Suppressor macrophage (primary cell): ENCODE measurements at places on chromosomes 1 and 21.

GRCh38 chr1:174265282-174265681, 106.0 kb downstream of the RABGAP1L start:
- DNase-seq: peak; percentile 22

DNA sequence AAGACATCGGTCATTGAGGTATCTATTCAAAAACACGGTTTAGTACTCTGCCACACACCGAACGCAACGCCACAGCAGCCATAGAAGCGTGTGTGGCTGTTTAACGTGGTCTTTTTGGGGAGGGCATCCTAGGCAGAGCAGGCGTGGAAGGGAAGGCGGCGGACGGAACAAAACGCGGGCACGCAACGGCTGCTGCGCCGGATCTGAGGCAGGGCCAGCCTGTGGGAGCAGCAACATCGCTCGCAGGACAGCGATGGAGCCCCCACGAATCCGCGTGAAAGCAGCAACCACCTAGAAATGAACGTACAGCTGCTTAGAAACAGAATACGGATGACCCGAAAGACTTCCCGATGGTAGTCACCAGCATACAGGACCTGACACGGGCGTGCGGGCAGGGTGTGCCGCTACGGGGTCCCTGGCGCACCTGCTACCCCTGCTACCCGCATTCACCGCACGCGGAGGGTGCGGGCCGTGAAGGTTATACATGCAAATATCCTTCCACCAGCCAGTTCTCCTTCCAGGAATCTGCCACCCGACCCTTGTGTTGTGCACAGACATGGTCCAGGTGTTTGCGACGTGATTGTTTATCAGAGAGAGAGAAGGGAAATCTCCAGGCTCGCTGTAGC, 114.4 kb upstream of the COL6A1 start:
- no peak for DNase-seq

DNA sequence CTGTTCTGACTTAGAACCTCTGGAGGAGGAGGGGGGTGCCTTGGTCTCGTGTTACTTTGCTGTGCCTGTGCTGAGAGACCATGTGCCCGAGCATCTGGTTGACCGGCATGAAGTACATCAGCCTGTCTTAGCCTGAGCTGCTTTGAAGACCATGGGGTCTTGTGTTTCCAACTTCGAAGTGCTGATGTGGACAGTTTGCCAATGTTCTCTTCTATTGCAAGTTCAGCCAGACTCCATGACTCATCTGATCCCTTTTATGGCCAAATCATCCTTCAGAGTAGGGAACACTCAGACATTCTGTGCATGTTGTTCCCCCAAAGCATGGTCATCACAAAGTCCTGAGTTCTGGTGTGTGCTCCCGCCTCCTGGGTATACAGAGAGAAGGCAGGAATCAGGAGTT, 6.0 kb upstream of the PLA2G2C start:
- DNase-seq: peak; percentile 27

DNA sequence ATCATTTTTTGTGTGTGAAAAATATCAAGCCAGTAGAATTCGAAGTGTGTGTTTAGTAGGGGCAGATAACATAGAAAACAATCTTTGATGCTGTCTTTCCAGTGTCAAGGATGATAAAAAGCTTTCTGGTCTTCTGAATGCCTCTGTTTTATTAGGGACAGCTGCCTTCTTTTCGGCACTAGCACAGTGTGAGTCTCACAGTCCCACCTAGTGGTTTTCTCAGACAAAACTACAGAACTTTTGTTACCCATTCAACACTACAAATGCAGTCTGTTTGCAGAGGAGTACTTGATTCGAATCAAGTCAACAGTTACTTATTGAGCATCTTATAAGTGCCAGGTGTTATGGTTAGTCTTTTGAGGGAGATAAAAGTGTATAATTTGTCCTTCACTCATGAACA, 30.6 kb upstream of the MCOLN3 start:
- peak; percentile 24 for DNase-seq

- DNase-seq: no peak
Observed at GRCh38 chr1:78068681-78069283, 23.0 kb downstream of the GIPC2 start.

DNA sequence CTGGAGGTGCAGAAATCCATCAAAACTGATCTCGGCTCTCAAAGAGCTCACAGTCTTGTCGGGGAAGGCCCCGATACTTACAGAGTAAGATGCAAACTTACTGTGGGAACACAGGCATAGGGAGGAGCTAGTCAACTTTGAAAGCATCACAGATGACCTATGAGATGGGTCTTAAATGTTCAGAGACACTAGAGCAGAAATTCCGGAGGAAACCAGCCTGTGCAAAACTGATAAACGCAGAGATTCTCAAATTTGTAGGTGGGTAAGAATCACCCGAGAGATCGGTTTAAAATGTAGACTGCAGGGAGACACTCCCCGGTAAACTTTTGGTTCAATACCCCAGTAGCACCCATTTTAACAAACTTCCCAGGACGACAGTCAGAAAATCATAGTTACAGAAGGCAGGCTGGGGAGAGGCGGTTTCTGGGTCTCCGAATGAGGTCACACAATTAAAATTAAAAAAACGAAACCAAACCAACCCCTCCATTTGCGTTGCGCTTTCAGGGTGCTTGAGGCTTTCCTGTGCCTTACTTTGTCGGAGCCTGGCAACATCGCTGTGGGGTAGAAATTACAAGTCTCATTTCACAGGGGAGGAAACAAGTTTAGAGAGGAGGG, 755 bp upstream of the THRAP3 start:
- peak; percentile 53 for DNase-seq

- no peak for DNase-seq
Observed at GRCh38 chr1:214271174-214271858, 9.6 kb upstream of the SMYD2 start.
